ENCODE measurements at places on chromosomes 7 and 10. TPM values are rescaled to one million over a fixed set of nuclear protein-coding genes. Genes with fewer than 3 reads are reported as not detected.

CPN1 gene
- total RNA-seq: not detected

HNRNPF gene
- 170 TPM for total RNA-seq

CDK14 gene
- total RNA-seq: 1.1 TPM

PRPS1L1 gene
- total RNA-seq: not detected

CYP3A5 gene
- total RNA-seq: 26.4 TPM

ACTR3C gene
- 6.1 TPM for total RNA-seq

KDM7A gene
- total RNA-seq: 22.3 TPM

COL1A2 gene
- 21.9 TPM for total RNA-seq

SPDYE16 gene
- not detected for total RNA-seq

CDK5 gene
- 11.4 TPM for total RNA-seq

- ATAC-seq: peak; percentile 80
Observed at GRCh38 chr10:103781329-103782061, 73.9 kb downstream of the SH3PXD2A start.

GRCh38 chr7:24866004-24866615 is 108.8 kb upstream of the GSDME start:
- ATAC-seq: no peak

- ATAC-seq: no peak
Observed at GRCh38 chr7:123410273-123410904, 124.0 kb downstream of the IQUB start.

DNA sequence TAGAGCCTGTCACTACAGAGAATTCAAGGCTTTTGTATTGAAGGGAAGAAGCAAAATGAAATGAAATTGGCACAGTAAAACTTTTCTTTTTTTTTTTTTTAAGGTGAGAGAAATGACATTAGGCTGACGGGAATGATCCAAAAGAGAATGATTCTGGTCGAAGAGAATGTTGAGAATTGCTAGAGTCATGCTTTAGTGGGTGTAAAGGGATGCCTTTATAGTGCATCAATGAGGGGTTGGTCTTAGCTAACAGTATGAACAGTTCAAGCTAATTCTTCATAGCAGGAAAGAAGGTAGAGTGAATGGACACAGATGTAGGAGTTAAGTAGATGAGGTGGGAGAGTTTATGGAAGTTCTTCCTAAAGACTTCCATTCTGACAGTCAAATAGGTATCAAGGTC is 32.3 kb upstream of the LSM8 start:
- no peak for ATAC-seq

DNA sequence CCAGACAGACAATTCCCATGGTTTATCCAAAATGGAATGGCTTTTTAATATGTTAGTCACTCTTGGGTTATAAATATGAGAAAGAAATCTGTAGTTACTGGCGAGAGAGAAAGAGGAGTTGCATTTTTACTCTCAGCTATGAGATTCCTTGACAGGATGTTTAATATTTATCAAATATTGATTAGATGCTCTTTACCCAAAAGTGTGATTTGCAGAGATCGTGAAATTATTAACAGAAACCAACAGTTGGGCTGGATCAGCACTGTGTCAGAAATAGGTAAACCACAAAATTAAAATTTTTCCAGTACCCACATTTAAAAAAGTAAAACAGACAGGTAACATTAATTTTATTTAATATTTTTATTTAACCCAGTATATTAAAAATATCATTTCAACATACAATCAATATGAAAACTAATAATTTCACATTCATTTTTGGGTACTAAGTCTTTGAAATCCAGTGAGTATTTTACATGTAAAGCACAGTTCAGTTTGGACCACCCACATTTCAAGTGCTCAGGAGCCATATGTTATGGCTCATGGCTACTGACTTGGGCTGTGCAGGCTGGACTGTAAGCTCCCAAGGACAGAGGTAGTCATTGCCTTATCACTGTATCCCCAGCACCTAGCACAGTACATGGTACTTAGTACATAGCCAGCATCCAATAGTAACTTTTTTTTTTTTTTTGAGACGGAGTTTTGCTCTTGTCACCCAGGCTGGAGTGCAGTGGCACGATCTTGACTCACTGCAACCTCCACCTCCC is 42.5 kb downstream of the KLHDC10 start:
- no peak for ATAC-seq

- no peak for ATAC-seq
Observed at GRCh38 chr7:90669492-90669891, 73.4 kb downstream of the CDK14 start.

GRCh38 chr10:42551582-42552187 is 86.7 kb downstream of the ZNF33B start:
- ATAC-seq: no peak

- peak; percentile 71 for ATAC-seq
Observed at GRCh38 chr10:317271-317769, 182.1 kb downstream of the ZMYND11 start.

DNA sequence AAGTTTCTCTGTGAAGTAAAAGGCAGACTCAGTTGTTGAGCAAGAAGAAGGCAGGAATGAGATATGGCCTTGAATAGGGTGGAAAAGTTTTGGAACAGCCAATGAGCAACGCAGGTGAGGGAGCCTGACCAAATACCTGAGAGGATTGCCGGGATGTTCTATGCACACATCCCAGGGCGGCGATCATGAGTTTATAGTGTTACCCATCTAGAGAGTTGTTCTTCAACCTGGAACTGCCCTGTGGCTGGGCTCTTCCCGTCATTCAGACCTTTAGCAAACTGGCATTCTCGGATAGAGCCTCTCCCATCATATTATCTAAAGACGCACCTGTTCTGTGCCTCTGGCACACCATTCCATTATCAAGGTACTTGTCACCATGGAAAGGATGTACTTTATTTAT is 103.0 kb upstream of the KIF5B start:
- no peak for ATAC-seq

DNA sequence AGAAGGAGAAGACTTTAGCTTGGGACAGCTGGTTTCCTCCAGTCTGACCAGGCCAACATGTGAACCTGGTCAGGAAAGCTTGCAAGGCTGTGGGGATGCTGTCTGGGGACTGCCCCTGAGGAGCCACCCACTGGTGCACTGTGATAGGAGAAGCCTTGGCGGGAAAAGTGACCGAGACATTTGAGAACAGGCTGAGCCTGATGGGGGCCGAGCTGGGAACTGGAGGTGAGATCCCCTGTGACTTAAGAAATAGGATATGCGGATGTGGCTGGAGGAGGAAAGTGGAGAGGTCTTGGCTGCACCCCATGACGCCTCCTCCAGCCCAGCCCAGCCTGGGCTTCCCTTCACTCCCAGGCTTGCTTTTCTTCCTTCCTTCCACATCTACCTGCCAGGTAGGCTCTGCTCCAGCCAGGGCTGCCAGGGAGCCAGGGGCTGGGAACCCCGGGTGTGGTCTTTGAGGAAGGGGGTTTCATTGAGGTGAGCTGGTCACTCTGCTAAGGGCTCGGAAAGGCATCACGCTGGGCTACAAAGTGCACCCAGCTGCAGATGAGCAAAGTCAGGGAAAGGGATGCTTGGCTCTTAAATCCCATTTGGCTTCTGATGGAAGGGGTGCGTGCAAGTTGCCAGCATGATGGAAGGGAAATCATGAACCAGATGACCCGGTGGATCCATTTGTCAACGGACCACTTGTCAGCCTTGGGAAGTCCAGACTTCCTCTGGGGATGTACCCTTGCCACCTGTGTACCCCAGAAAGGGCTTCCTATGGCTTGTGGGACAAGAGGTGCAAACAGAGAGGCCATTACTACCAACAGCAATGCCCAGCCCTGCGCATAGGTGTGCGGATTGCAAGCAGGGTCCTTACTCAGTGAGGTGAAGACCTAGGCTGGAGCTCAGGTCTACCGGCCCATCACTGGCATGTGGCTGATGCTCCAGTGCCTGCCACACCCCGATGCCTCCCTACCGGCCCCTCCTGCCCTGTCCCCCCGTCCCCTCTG is 66.3 kb downstream of the C10orf143 start:
- ATAC-seq: no peak
